ENCODE measurements at places on chromosomes 4 and X. TPM values are rescaled to one million over a fixed set of nuclear protein-coding genes. Genes with fewer than 3 reads are reported as not detected.

DNA sequence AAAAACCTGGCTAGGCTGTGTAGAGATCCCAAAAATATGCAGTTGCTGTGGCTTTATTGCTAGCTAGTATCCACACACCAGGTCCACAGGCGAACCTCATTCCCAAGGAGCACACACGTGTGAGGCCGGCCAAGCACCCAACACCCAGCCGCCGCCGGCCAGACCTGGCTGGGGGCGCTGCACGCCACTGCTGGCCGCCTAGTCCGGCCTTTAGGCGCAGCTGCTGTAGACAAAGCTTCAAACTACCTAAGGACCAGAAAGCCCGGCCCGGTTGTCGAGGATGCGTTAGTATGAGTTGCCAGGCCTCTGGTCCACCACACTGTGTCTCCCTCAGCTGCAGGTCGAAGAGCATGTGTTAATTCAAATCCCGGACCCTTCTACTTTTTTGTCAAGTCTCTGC is 3.1 kb downstream of the POU3F4 start:
- DNase-seq, result no peak

DNA sequence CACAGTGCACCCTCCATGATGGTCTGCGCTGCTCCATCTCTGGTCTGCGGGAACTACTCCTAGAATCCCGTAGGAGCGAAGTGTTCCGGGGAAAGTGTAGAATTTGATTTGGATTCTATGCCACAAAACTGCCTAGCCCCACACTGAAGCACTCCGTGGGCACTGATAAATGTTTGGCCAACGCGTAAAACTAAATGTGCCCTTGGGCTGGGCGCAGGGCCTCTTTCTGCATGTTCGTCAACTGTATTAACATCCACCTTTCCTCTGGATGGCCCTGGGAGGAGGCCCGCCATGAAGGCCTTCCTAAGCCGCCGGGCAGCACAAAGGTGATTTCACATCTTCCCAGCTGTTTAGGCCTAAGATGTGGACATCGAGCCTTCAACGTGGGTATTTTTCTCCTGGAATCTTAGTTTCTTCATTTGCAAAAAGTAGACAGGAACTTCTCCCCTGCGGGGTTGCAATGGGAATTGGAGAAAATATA is 2.6 kb downstream of the MSX1 start:
- DNase-seq, result no peak

- no peak for DNase-seq
Observed at GRCh38 chr4:109174224-109174953, 128.1 kb downstream of the COL25A1 start.

- no peak for DNase-seq
Observed at GRCh38 chr4:53748328-53748772, 157.1 kb upstream of the LNX1 start.

DNA sequence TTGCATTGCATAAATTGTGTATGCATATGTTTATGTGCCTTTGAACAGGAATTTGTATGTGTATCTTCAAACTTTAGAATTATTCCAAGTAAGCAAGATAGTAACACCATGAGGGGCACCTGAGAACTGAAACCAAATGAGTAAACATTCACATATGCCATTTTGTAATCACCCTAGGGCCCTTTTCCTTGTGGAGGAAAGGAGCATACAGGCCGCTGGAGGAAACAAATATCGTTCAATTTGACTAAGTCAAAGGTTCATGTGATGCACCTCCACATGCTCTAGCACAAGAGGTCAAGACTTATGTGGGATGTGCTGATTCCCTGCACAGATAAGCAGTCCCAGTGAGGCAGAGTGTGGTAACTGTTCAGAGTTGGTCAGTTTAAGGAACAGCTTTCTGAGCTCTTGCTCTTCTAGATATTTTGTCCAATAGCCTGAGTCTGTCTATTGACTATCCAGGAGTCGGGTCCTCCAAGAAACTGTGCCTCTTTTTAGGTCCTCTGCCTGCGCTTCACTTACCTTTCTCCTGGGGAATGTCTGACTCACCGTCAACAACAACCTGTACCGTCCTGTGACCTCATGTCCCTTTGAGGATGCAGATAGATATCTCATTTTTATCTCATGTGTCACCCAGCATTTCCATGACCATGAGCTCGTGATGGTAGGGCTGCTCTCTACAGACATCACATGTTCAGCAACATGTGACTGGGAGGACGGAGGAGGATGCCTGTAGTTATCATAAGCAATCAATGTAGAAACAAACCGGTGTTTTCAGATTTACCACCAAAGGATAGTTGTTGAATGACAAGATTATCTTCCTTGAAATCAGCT is 196.9 kb downstream of the NWD2 start:
- no peak for DNase-seq

- no peak for DNase-seq
Observed at GRCh38 chrX:108447303-108447702, 7.7 kb downstream of the COL4A5 start.

DNA sequence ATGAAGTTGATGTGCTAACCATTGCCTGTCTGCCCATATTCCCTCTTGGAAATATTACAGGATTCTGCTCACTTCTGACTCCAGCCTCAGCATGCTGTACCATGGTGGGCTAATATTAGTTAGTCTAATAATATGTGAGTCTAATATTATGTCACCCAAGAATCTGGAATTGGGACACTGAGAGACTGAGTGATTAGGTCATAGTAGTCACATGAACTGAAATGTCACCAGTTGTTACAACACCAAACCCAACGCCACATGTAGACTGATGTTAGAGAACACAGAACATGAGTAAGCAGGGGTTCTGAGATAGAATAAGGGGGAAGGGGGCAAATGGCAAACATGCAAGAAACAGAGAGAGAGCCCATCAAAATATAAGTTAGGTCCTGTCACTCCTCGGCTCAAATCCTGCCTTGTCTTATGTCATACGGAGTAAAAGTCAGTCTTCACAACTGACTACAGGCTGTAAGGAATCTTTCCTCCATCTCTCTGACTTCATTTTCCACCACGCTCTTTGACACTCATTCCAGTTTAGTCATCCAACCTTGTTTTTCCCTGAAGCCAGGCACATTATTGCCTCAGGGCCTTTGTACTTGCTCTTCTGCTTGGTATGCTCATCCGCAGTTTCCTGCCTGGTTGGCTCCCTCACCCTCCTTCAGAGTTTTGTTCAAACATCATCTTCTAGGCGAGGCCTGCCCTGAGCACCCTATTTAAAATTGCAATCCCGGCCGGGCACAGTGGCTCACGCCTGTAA is 9.6 kb upstream of the SLAIN2 start:
- no peak for DNase-seq

Gene DYNLT3
- 15.8 TPM for total RNA-seq

Gene NIPAL1
- total RNA-seq, result 1.1 TPM

DNA sequence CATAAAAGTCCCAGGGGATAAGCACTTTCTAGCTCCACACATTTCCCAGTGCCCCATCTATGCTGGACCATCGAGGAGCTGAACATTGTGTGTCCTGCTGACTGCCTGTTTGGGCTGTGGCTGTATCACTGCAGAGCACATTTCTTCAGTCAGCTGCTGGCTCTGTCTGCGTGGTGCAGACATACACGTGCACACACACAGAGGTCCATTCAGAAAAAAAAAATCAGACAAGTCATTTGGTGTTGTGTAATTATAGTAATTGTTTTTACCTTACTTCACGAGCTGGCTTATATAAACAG is 1.1 kb upstream of the PDLIM3 start:
- no peak for DNase-seq

GRCh38 chr4:57044996-57045395 is 65.2 kb downstream of the IGFBP7 start:
- DNase-seq, result no peak

All from activated CD8-positive, alpha-beta T cell treated with anti-CD3 and anti-CD28 coated beads, Interleukin-2, amount 10 ng/mL, durations not matched to agents 7 days and 5 days (primary cell).